Lung (tissue), 17 donors: ENCODE measurements at places on chromosomes 1 and 21. TPM values are rescaled to one million over a fixed set of nuclear protein-coding genes. Genes with fewer than 3 reads are reported as not detected.
A peak's percentile ranks its signal among the peaks of the same experiment; 100 is the strongest.

- DNase-seq, result peak; percentile 97
Measured at GRCh38 chr1:159000625-159001024, 9.1 kb upstream of the IFI16 start.

GRCh38 chr1:17214876-17215544, 10.1 kb downstream of the PADI1 start:
- no peak for DNase-seq

DNA sequence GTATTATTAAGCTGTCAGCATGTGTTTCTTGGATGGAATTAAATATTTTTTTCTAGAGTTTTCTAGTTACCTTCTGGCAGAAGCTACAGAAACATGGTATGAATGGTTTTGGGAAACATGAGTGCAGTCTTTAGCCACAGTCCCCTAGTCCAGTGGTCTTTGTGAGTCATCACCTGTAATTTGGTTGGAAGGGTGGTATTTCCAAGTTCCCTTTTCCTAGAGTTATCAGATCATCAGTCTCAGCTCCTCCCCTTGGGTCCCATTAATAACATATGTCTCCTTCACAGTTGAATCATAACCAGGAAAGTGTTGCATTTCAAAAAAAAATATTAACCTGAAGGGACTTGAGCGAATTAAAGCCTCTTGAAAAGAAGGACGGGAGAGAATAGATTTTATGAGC, 27.0 kb downstream of the ELAVL4 start:
- no peak for DNase-seq

DNA sequence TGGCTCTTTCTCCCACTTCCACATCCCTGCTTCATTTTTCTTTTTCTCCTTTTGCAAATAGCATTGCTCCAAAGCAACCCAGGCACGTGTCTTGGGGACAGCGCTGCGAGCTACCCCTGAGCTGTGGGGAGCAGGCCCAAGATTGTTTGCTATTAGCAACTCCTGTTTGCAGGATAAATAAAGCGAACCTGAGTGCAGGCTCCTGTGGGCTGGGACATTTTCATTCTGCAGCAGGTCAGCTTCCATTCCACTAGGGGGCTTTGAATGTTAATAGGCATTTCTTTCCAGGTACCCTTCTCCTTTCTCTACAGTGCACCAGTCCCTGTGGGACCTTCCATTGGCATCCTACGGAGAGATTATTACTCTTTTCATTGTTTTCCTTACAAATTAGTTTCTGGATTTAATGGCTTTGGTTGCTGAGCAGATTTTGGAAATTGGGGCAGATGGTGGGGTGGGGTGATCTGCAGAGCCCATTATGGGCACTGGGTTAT, 54.0 kb downstream of the OLFML3 start:
- DNase-seq, result peak; percentile 25

Gene LCE1C
- total RNA-seq, result not detected

Gene PLPPR4
- total RNA-seq, result 1.5 TPM
